Right renal pelvis (tissue), 4 donors: ENCODE measurements at places on chromosomes 5 and 9.
A peak's percentile ranks its signal among the peaks of the same experiment; 100 is the strongest.

- DNase-seq: no peak
These were observed 75.8 kb downstream of the INIP start for GRCh38 chr9:112642126-112642525.

GRCh38 chr5:127392762-127393161 lies 102.2 kb downstream of the MEGF10 start:
- no peak for DNase-seq

GRCh38 chr9:17775656-17776055 lies 196.8 kb downstream of the SH3GL2 start:
- DNase-seq: no peak

- DNase-seq: no peak
These were observed 72.3 kb downstream of the ZNF366 start for GRCh38 chr5:72434781-72435437.

GRCh38 chr5:178440181-178440580 lies 150.0 kb downstream of the COL23A1 start:
- DNase-seq: no peak

DNA sequence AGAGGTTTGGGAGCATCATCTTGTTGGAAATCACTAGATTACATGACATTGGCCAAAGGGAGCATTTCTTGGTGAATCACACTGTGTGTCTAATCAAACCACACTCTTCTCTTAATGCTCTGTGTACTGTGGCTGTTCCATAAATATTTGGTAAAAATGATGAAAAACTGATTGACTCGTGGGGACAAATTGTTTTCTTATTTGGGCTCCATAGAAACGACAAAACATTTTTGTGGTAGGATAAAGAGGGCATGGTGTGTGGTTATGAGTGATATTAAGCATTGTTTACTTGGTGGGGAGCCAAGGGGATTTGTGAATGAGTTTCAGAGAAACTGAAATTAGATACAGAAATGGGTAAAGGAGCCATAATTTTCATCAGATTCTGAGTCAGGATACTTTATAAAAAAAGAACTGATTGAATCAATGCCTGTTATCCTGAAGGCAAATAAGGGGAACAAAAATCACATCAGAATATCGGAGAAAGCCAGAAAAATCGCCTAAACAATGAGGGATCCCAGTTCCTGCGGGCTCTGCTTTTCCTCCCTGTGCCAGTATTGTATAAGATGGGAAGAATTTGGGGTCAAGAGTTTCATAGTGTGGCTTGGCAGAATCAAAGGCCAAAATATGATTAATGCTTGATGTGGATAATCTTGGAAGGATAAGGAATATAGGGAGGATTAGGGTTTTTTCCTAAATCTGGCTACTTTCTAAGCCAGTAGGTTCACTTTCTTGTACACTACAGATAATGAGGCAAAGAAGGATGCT lies 33.3 kb downstream of the FBXL7 start:
- DNase-seq: no peak

DNA sequence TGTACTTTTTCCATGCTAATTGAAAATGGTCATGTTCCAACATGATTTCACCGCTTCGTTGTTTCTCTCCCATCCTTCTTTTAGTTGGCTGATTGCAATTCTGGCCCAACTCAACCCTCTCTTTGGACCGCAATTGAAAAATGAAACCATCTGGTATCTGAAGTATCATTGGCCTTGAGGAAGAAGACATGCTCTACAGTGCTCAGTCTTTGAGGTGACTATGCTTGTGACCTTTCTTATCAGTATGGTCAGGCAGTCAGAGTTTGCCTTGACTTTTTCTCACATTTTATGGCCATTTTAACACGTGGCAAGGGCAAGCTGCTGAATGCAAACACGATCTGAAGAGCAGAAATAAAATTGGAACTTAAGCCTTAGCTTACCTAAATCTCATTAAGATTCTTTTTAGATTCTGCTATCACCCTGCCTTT lies 36.0 kb upstream of the CREBRF start:
- DNase-seq: no peak

DNA sequence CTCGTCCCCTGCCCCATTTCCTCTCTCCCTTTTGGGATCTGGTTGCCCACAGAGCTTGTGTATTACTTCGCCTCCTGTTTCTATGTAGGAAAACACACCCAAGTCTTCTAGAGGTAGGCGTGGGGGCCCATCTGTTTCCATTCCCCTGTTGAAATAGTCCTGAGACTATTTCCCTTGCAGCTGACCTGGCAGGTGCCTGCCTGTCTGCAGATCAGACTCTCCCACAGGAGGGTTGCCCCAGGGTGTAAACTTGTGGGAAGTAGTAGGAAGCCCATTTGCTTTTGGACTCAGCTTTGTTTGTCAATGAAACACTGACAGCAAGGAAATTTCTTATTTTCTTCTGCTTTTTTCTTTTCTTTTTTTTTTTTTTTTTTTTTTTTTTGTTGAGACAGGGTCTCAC lies 16.3 kb upstream of the GARNL3 start:
- DNase-seq: no peak

DNA sequence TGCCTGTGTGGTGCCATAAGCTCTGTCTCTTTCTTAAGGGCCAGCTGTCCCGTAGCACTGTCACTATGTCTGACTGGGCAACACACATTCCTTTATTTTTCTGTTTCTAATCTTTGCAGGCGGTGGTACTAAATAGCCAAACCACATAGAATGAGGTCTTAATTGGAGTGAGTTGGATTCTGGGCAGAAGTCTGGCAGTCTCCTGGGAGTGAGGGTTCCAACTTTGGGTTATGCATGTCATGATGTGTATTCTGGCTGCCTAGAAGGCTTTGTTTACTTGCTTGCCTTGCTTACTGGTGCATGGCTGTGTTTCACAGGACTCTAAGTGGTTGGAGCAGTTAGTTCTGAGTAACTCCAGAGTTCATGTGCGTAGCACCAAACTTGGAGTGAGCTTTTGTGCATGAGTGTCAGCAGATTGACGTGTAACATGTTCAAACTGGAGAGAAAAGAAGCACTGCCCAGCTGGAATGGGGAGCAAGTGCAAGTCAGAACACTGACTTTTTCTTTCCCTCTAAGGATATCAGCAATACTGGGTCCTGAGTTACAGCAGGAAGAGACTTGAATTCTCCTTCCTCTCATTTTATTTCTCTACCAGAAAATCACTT lies 185.8 kb downstream of the PCSK1 start:
- DNase-seq: no peak

- no peak for DNase-seq
These were observed 112.5 kb downstream of the CTNND2 start for GRCh38 chr5:11791792-11792191.

- no peak for DNase-seq
These were observed 145.7 kb upstream of the DAB2 start for GRCh38 chr5:39570403-39571027.

- no peak for DNase-seq
These were observed 34.7 kb downstream of the LHX3 start for GRCh38 chr9:136170006-136170901.

GRCh38 chr5:135126688-135127438 lies 92.8 kb upstream of the PITX1 start:
- DNase-seq: peak; percentile 35

GRCh38 chr9:134163371-134164196 lies 780 bp downstream of the RNU6ATAC start:
- no peak for DNase-seq

DNA sequence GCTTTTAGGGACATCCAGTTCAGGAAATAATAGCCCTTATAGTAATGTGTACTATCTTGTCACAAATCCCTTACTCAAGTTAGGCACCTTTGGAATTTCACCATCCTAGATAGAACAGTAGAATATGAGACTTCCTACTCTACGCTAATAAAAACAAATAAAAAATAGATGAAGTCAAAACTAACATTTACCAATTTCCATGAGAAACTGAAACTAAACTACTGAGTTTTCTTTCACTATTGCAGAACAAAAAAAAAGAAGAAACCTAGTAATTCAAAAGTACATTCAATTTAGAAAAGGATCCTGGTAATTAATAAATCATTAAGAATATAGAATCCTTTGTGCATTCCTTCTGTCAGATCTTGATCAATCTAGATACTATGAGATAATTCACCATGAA lies 14.0 kb downstream of the STARD4 start:
- DNase-seq: no peak

GRCh38 chr5:98904780-98905179 lies 24.0 kb downstream of the CHD1 start:
- DNase-seq: no peak

- DNase-seq: no peak
These were observed 32.3 kb downstream of the OLFML2A start for GRCh38 chr9:124809211-124809610.

GRCh38 chr5:142549834-142550233 lies 136.1 kb downstream of the FGF1 start:
- DNase-seq: no peak

- DNase-seq: peak; percentile 52
These were observed 16.1 kb upstream of the NEUROG1 start for GRCh38 chr5:135551593-135552447.

DNA sequence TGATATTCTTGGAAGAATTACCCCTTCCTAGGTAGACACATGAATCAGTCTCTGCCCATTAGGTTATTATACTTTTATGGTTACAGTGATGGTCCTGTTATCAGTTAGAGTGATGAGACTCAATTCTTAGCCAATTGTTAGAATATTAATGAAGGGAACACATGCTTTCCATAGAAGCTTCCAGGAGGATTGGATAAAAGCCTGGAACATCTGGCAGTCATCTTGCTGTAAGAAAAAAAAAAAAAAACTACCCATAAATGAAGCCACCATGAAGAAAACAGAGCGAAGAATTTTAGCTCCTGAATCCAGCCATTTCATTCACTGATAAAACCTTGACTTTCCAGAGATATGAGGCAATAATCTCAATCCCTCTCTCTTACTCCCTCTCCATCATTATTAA lies 262.5 kb upstream of the GRIN3A start:
- DNase-seq: no peak

- DNase-seq: peak; percentile 46
These were observed 213.3 kb downstream of the SEMA6A start for GRCh38 chr5:116361171-116361967.

GRCh38 chr5:44332285-44332971 lies 56.8 kb downstream of the FGF10 start:
- DNase-seq: no peak

GRCh38 chr5:123800640-123801039 lies 288.7 kb downstream of the CSNK1G3 start:
- no peak for DNase-seq

DNA sequence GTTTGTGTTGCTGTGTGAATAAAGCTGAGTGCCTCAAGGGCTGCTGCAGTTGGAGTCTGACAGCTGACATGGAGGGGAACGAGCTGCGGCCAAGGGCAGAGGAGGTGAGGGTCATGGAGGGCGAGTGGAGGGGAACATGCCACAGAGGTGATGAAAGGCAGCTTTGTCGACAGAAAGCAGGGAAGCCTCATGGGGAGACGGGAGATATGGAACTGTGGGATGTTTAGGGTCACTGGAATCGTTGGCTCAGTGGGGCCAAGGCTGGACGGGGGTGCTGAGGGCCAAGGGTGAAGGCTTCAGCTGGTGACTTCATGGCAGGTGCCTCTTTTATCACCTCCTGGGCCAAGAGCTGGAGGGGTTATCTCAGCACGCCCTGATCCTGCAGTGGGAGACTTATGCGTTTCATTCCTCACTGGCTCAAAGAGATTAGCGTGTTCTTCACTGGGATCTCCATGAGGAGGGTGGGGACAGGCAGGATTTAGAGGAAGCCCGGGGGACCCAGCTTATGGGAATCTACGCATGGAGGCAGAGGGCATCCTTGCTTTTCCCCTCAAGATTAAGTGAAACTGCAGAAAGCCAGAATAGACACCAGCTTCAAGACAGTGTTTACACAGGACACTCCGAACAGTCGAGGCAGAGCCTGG lies 42.2 kb downstream of the FAM240B start:
- no peak for DNase-seq

- DNase-seq: no peak
These were observed 523.3 kb downstream of the LRRC70 start for GRCh38 chr5:63101870-63102269.

- DNase-seq: no peak
These were observed 8.9 kb upstream of the PALM2AKAP2 start for GRCh38 chr9:109771087-109771486.

- DNase-seq: no peak
These were observed 8.5 kb upstream of the ACSL6 start for GRCh38 chr5:132019857-132020555.

- DNase-seq: peak; percentile 8
These were observed 662.2 kb upstream of the ZNF608 start for GRCh38 chr5:125408448-125409233.

- no peak for DNase-seq
These were observed 2.8 kb downstream of the LPCAT1 start for GRCh38 chr5:1520791-1521453.

DNA sequence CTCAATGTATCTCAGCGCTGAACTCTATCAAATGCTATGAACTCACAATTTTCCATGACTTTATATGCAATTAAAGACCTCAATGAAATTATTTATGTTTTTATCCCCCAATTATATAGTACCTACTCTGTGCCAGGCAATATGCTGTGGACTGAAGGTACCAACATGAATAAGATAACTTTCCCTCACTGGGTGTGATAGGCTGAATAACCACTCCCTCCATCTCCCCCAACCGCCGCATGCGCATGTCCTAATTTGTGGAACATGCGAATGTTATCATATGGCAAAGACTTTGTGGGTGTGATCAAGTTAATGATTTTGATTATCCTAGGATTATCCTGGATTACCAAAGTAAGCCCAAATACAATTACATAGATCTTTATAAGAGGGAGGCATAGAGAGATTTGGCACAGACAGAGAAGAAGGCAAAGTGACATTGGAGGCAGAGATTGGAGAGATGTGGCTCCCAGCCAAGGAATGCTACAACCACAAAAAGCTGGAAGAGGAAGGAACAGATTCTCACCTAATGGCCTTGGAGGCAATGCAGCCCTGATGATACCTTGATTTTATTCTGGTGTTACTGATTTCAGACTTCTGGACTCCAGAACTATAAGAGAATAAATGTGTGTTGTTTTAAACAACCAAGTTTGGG lies 149.1 kb upstream of the VCAN start:
- no peak for DNase-seq

- no peak for DNase-seq
These were observed 1833.8 kb downstream of the EFNA5 start for GRCh38 chr5:105836887-105837286.

GRCh38 chr5:76689321-76690036 lies 26.4 kb upstream of the F2R start:
- DNase-seq: no peak

DNA sequence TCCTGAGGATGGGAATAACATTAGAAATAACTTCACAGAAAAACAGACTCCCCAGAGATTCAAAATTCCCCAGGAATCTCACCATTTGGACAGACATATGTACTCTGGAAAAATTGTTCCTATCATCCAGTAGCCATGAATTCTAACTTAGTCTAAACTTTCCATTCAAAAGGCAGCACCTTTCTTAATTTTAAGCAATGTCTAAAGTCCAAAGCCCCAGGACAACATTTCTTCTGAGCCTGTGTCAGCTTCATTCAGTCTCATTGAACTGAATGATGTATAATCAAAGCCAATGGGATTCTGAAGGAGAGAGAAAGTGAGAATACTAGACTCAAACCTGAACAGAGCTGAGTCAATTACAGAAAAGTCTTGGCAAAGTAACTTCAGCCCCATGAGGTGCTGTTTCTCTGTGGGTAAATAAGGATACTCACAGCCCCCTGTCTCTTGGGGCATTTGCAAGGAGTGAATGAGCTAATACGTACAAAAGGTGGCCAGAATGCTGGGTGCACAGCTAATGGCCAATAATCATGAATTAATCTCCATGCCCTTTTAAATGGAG lies 140.6 kb downstream of the SEMA5A start:
- DNase-seq: no peak

GRCh38 chr5:16721151-16722096 lies 104.6 kb upstream of the RETREG1 start:
- no peak for DNase-seq
